ENCODE measurements at places on chromosomes 5 and 9.

- DNase-seq: peak; percentile 24
These were observed 27.9 kb upstream of the CTNNA1 start for GRCh38 chr5:138725153-138725817.

DNA sequence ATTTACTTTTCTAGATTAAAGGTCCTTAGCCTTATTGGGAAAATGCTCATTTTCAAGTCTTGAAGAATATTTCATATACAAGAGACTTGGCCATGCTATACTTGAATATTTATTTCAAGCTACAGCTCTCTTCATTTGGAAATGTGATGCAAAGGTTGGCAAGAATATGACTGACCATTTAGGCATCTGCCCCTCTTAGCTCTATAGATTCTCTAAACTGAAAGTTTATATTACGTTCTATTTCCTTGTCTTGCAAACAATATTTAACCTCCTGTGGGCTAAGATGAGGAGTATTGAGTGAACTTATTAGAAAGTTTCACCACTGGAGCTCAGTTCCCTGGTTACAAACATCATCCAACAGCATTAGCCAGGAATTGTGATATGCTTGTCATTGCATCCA, 593.1 kb downstream of the MAT2B start:
- DNase-seq: peak; percentile 16

DNA sequence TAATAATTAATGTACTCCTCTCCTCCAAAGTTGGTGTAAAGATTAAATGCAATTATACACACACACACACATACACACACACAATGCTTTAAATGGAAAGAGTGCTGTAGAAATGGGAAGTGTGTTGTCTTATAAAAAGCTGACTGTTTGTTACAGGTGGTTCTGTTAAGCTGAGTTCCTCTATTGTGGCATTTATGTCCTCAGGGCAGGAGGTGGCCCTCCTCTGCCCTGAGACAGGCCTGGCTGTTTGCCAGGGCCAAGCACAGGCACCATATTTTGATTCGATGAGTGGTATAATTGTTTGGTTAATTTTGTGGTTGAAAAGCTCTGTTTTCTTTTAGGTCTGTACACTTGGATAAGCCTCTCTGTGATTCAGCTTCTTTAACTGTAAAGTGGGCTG, 573.9 kb downstream of the KIF4B start:
- DNase-seq: no peak

- no peak for DNase-seq
These were observed 131.4 kb upstream of the IRX4 start for GRCh38 chr5:2014058-2014610.

- DNase-seq: no peak
These were observed 29.1 kb upstream of the ZFAND5 start for GRCh38 chr9:72394066-72394465.

DNA sequence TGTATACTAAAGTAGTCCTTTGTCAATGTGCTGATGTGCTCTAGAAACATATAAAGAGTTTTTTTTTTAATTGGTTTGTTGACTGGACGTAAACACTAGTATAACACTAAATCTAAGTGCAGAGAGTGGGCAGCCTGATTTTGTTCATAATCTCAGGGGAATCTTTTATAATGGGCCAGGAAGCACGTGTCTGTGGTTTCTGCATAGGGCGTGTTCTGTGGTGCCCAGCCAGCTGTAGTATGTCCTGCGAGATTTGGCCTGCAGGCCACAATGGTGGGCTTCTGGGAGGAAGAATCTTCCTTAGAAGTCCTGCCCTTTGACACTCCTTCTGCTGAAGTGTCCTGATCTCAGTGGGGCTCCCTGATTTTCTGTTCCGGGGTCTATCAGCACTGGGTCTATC, 49.0 kb upstream of the DHFR start:
- no peak for DNase-seq

GRCh38 chr5:36089989-36090388, 23.3 kb upstream of the UGT3A2 start:
- DNase-seq: peak; percentile 22

DNA sequence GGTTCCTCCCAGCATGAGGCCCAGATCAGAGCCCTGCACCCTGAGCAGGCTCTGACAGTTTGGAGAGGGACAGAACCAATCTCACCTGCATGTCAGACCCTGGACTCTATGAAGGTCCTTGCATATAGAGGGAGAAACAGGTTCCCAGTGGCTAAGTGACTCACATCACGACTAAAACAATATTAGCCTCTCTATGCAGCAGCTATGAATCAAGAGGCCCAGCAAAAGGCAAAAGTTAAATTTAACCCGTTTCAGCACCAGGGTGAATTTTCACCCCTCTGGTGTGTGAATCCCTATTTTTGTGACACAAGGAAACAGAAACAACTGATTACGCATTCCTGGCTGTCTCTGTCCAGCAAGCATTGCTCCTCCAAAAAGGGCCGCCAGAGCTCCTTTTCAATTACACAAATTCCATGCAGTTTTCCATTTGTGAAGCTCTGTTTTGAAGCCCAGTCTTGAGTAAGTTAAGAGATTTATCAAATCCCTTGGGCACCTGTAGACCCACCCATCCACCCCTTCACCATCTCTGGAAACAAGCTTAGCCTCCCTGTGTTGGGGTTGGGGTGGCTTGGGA, 136.6 kb downstream of the GABBR2 start:
- no peak for DNase-seq

- no peak for DNase-seq
These were observed 82.2 kb upstream of the RFX3 start for GRCh38 chr9:3608011-3608410.

DNA sequence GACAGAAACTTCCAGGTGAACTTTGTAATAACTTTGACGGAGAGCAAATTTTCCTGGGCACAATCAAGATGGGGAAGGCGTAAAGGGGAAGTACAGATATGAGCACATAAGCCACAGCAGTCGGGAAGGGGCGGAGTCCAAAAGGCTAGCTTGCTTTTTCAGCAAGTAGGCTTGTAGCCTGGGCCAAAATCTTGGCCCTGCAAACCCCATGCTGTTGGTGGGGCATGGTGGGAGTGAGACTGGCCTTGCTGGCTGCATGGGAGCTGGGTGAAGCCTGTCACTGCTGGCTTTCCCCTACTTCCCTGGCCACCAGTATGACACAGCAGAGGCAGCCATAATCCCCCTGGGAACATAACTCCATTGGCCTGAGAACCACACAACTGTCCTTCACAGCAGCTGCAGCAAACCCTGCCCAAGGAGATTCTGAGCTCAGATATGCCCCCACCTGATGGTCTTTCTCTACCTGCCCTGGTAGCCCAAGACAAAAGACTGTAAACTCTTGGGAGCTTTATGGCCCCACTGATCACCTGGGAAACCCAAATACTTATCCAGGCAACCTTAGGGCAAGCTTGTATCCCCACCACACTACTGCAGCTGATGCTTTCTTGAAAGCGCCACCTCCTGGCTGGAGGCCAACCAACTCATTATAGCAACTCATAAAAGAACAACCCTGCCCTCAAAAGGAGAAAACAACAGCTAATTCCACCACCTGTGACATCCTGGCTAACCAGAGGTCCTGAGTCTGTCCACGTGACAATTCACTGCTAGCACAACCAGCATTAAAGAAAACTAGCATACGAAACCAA, 24.0 kb downstream of the DCTN4 start:
- DNase-seq: no peak

DNA sequence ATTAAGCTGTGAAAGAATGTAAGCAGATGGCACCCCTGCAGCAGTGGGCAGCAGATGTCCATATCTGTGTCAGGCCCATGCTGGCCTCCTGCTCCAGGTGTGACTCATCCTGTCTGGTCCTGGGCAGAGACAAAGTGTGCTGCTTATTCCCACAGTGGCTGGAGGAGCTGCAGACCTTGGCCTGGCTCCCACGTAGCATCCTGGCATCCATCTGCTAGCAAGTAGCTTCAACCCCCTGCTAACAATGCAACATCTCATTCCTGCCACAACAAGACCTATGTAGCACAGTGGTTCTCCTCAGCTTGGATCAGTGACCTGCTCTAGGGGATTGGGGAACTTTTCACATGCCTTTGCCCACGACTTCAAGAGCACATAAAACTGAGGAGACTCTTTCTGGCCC, 126.4 kb upstream of the SLC12A2 start:
- DNase-seq: no peak

GRCh38 chr9:23590276-23591000, 235.6 kb downstream of the ELAVL2 start:
- peak; percentile 6 for DNase-seq

DNA sequence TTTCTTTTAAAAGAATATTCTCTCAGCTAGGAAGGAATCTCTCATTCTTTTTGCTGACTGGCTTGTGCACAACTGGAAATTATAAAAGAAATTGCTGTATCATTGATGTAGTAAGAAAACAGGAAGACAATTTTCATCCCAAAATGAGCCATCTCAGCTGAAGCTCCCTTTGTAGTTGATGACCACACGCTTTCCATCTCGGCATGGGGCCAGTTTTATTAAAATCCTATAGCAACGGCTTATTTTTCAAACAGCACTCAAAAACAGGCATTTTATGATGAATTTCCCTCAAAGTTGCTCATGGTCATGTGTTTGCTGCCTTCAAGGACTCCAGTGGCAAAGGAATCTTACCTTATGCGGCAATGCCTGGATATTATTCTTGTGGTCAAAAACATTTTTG, 62.4 kb upstream of the GLIS3 start:
- no peak for DNase-seq

GRCh38 chr5:115666023-115666422, 40.2 kb upstream of the TMED7 start:
- no peak for DNase-seq

- DNase-seq: peak; percentile 24
These were observed 89.5 kb downstream of the MAN2A1 start for GRCh38 chr5:109779036-109779735.

DNA sequence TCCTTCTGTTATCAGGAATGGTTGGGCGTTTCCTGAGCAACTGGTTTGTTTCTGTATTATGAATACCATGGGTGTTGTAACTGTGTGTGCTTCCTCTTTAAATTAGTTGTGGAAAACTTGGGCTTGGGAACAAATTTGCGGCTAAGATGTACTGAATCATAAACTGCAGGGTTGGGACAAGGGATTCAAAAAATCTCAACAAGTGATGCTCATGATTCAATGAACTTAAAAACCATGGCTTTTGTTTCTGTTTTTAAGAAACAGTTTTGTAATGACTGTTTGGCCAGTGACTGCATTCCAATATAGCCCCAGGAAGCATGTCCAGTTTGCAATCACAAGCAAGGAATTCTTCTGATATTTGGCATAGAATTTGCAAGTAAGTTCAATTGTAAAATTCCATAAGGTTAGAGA, 657.5 kb upstream of the WWC1 start:
- peak; percentile 96 for DNase-seq

GRCh38 chr9:116644091-116644688, 42.9 kb upstream of the TRIM32 start:
- peak; percentile 87 for DNase-seq

DNA sequence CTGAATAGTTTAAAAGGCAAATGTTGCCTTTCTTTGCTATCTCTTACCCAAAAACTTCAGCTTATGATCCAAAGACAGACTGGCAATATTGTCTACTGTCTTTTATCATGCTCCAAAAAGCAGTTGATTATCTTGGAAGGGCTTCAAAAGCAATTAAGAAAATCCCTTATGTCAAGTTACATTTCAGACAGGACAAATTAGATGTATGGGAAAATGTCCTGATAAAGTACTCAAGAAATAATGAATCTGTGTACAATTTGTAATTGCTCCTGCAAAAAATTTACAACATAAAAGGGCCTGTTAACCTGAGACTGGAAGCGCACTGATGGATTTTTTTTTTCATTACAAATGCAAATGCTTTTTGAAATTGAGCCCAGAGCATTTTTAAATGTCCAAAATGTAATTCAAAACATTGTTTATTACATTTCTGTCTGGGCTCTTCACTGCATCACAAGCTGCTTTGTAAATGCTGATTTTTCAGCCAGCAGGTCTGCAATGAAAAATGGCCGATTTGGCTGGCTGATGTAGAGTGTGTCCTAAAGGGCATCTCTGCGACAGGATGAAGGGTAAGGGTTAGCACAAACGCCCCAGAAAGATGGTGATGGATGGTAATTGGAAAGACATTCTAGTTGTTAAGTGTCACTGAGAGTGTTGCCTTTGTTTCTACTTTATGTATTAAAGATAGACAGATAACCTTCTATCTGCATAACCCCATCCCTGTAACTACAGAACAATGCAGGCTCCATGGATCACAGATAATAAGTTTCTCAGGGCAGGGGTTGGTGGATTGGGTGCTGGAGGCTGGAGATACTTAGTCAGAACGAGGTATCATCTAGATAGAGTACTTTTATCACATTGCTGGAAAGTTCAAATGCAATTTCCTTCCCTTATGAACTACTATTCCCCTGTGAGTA, 27.0 kb downstream of the MAT2B start:
- DNase-seq: no peak

GRCh38 chr5:170571875-170572852, 68.3 kb downstream of the KCNIP1 start:
- no peak for DNase-seq

DNA sequence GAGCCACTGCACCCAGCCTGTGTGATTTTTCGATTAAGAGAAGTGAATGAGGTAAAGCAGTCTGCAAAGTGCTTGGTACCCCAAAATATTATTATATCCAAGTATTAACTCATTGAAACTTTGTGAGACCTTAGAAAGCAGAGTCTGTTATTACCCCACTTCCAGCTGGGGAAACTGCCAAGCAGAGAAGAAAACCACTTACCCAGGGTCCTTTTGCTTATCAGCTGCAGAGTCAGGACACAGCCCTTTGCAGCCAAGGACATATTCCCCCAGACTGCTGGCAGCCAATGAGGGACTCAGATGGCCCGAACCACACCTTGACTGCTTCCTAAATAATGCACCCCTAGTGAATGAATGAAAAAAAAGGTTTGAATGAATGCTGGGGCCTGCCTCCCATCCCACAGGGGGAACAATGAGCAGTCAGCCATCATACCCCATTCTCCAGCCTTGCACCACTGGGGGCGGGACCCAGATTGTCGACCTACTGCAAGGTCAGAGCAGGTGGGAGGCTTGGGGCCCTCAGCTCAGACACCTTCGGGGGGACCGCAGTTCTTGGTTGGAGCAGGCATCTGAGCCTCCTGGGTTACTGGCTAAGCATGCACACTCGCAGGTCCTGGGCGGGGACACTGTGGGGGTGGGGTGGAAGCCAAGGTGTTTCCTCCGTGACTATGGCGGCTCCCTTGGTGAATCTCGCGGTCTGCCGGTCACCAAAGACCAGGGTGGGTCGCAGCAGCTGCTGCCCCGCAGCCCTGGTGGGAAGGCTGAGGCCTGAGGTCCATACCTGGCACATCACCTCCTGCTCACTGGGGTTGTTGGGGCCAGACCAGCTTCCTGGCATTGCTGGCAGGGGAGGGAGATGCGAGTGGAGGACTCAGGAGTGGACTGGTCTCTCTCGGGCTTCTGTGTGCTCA, 29.7 kb downstream of the PRRT1B start:
- DNase-seq: no peak

DNA sequence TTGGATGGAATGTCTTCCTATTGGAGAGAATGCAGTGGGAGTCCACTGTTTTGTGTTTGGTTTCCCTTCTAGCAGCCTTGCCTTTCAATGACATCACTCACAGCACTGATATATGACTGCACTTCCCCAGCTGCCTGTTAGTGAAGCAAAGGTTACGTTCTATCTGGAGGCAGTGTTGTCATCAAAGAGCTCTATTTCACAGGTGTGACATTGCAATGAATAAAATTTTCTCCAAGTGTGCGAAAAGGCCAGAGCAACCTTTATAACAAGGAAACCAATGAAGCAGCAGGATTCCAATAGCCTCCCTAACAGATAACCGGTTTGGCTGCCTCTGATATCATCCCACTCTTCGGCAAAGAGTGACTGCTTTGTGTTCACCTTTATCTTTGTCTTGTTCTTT, 523.5 kb upstream of the ZNF608 start:
- DNase-seq: no peak

GRCh38 chr5:135481387-135481786, 29.2 kb upstream of the TIFAB start:
- no peak for DNase-seq

Measured in fibroblast of skin of right quadriceps (primary cell).